ENCODE measurements at places on chromosomes 1 and 21. TPM values are rescaled to one million over a fixed set of nuclear protein-coding genes. Genes with fewer than 3 reads are reported as not detected.

Gene COL24A1
- total RNA-seq, result 1.8 TPM

Gene TNFRSF4
- total RNA-seq, result 0.14 TPM

Gene RASAL2
- 34.2 TPM for total RNA-seq

Gene REN
- total RNA-seq, result not detected

Gene OR14A16
- total RNA-seq, result not detected

Gene ORC1
- 3.2 TPM for total RNA-seq

Gene GBP7
- not detected for total RNA-seq

Gene FAM72A
- total RNA-seq, result 2.1 TPM

Gene UTS2
- not detected for total RNA-seq

Gene CD5L
- not detected for total RNA-seq

Gene MSH4
- total RNA-seq, result 0.59 TPM

Gene AMY1B
- total RNA-seq, result not detected

Gene C1orf210
- not detected for total RNA-seq

Gene SEC16B
- 3.6 TPM for total RNA-seq

Gene GBP1
- 25.9 TPM for total RNA-seq

Gene HOOK1
- total RNA-seq, result not detected

Gene RCC1
- 51.6 TPM for total RNA-seq

Gene CFHR5
- total RNA-seq, result not detected

Gene TESK2
- total RNA-seq, result 0.60 TPM

Gene RASSF5
- 2.4 TPM for total RNA-seq

Gene NOS1AP
- 0.89 TPM for total RNA-seq

Gene AIM2
- 0.46 TPM for total RNA-seq

Gene LCA5L
- 3.0 TPM for total RNA-seq

Gene ELAPOR1
- 0.89 TPM for total RNA-seq

Gene SELENBP1
- 14.6 TPM for total RNA-seq

Gene AZIN2
- total RNA-seq, result 30.3 TPM
